ENCODE measurements at places on chromosomes 6 and 20.

DNA sequence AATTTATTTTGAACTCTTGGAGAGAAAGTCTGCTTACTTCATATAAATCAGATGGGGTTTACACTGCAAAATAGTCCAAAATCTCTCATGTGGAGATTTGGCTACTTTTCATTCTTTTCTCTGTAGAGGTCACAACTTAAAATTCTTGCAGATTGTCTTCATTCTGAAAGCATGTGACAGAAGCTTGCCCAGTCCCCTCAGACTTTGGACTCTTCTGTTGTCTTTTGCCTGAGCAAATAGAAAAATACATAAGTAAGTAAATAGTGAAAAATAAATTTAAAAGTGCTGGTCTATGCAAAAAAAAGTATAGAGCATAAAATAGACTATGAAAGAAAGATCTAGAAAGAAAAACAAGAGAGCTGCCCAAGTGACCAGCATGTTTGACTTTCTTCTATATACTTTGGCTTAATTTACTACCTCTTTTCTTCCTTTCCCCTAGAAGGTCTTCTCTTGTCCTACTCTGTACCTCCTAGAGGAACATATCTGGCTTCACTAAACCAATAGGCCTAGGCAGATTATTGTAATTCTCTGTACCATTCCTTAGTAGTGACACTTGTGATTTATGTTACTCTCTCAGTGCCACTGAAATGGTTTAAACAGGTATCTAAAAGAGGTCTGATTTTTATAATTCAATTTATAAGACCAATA lies 260.9 kb downstream of the TENT5A start:
- DNase-seq = no peak

- DNase-seq = no peak
Measured at GRCh38 chr6:84304881-84305280, 77.4 kb upstream of the CEP162 start.

- DNase-seq = no peak
Measured at GRCh38 chr20:25303292-25304024, 55.6 kb downstream of the PYGB start.

- DNase-seq = no peak
Measured at GRCh38 chr6:7537565-7538174, 3.8 kb upstream of the DSP start.

DNA sequence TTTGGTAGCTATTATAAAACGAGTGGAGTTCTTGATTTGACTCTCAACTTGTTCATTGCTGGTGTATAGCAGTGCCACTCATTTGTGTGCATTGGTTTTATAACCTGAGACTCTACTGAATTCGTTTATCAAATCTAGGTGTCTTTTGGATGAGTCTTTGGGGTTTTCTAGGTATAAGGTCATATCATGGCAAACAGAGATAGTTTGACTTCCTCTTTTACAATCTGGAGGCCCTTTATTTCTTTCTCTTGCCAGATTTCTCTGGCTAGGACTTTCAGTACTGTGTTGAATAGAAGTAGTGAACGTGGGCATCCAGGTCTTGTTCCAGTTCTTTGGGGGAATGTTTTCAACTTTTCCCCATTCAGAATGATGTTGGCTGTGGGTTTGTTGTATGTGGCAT lies 38.8 kb downstream of the SUMO4 start:
- no peak for DNase-seq

- no peak for DNase-seq
Measured at GRCh38 chr20:57957411-57958049, 247.7 kb upstream of the PMEPA1 start.

DNA sequence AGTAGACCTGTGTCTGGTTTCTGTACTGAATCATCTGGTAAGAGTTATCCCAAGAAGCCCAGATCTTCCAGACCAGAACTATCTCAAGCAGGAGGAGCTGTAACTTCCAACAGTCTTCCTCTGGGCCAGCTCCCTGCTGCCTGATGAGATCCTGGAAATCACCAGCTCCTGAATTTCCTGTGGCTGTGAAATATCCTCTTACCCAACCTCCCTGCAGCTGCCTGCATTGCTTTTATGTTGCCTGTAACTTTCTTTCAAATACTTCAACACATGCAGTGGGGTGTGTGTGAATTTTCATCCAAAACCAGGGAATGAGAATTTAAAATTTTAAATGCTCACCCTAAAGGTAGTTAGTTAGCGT lies 160.5 kb upstream of the LAMP5 start:
- DNase-seq = no peak

DNA sequence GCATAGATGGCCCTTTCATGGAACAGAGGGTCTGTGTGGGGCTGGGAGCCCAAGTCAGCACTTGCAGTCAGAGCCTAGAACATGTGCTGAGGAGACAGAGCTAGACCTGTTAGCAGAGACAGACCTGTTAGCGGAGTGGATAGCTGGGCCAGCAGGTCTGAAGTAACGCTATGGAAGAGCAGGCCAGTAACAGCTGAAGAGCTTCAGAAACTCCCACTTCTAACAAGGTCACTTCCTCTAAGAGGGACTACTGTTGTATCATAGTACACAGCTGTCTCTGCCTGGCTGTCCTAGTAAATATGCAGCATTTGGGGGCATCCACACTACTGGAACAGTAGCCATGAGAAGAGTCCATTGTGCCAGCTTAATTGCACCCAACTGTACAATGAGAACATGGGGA lies 41.2 kb upstream of the POLR1H start:
- no peak for DNase-seq

DNA sequence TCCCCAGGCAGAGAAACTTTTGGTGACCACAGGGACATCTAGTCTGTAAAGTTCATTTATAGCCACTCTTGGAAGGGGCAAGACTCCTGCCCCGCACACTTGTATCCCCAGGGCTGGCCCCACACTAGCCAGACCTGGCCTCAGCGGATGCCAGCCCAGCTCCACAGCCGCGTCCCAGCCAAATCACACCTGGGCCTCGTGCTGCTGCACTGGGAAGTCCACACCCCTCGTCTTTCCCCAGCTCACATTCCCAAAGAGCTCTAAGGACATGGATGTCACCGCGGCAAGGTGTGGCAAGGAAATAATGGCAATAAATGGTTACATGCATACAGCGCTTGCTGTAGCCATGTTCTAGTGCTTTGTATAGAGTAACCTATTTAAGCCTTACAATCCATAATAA lies 8.6 kb downstream of the IP6K3 start:
- no peak for DNase-seq

DNA sequence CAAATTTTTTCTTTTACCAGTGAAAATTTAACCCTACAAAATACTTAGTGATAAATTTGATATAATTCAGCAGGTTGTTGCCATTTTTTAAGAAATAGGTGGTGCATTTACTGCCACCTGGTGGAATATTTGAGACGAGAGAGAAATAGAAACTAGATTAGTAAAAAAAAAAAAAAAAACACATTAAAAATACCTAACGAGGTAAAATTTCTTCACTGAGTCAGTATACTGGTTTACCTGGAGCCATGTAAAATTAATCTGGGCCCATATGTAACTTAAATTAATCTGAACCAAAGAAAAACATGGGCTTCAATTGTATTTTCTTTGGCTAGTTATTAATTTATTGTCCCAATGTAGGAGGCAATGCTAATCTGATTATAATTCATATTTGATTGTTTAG lies 520.8 kb downstream of the EPM2A start:
- DNase-seq = no peak

DNA sequence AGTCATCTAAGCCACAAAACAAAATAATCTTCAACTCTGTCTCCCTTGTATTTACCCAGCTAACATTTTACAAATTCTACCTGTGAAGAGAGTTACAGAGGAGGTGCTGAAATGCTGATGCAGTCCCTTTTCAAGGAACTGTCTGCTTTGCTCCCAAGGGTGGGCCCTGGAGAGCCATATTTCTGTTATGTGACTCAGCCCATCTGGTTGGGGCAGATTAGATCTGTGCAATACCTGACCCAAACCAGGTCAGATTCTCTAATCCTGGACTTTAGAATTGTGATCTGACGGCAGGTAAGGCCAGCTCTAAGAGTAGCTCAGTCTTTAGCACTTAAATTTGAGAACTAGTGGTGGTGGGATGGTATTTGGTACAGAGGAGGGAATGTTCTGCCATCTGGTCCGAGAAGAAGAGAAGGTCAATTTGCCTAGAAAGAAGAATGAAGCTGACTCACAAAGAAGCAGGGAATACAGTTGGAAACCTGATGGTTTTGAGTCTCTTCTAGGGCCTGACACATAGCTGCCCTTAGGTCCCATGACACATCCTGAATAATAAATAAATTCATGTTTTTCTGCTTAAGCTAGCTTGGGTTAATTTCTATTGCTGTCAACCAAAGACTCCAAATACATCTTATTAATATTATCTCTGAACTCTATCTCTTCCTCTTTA lies 8.1 kb downstream of the ZNF311 start:
- DNase-seq = no peak

DNA sequence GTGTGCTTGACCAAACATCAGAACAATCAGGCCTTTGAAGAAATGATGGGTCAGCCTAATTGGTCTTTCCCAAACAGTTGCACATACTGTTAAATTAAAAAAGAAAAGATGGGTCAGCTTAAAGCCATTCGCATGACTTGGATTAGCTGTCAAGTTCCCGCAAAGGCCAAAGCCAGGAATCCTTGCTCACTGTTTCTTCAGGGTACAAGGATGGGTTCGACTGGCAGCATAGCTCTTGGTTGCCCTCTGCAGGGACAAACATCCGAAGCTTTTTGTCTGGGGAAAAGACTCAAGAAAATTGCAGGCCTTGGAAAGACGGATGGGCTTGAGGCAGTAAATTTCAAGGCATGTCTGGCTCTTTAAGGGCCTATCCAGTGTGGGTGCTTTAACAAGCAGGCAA lies 168.0 kb downstream of the HDGFL1 start:
- no peak for DNase-seq

- no peak for DNase-seq
Measured at GRCh38 chr6:98335594-98335993, 498.8 kb upstream of the POU3F2 start.

DNA sequence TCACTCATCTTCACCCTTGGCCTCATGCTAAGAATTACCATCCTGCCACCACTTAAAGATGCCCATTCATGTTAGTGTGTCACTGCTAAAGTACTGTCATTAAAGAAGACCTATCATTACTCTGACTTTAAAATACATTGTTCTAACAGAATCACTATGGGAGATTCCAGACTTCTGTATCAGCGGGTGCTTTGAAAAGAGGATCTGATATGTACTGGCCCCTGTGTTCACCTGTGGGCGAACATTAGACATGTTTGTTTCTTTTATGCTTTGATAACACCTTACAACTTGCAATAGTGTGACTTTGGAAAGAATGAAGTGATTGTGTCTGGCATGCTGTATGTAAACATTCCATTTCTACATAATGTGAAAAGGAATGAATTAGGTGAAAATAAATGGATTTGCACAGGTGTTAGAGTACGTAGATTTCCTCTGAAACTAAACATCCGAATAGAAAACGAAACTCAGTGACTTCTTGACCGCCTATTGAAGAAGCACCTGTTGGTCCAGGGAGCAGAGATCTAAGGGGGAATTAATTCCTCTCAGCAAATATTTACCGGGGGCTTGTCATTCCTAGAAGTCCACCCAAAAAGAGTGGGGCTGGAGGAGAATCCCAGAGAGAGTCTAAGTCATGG lies 132.3 kb downstream of the CARMIL1 start:
- no peak for DNase-seq

DNA sequence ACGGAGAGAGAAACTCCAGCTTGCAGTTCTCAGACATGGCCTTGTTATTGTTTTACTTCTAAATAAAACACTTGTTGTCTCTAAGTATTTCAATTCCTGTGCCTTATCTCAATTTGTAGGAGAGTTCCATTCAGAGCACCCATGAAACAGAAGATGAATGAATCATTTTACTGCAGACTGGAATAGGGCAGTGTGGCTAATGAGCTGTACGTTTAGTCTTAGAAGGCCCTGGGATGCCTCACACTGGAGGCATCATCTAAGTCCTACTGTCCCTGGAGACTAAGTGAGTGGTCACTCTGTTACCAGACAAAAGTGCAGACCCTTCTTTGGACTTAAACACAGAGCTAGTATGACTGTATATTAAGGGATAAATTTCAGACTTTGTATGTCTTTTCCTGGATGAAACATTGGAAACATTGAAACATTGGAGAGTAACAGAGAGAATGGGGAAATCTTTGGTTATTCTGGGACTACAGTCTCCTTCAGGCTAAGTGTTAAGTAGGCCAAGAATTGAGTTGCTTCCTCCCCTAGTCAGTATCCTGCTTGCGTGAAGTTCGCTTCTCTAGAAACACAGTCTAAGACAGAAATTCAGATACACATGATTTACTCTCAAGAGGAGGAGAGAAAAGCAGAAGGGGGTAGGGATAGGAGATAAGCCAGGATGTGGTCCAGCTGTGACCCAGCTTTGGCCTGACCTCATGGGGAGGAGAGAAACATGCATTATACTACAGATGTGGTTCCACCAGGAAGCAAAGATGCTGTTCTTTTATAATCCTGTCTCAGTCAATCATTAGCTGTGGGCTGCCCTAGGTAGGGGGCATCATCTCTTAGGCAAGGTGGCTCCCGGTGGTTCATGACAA lies 167.4 kb upstream of the BMP2 start:
- DNase-seq = no peak

DNA sequence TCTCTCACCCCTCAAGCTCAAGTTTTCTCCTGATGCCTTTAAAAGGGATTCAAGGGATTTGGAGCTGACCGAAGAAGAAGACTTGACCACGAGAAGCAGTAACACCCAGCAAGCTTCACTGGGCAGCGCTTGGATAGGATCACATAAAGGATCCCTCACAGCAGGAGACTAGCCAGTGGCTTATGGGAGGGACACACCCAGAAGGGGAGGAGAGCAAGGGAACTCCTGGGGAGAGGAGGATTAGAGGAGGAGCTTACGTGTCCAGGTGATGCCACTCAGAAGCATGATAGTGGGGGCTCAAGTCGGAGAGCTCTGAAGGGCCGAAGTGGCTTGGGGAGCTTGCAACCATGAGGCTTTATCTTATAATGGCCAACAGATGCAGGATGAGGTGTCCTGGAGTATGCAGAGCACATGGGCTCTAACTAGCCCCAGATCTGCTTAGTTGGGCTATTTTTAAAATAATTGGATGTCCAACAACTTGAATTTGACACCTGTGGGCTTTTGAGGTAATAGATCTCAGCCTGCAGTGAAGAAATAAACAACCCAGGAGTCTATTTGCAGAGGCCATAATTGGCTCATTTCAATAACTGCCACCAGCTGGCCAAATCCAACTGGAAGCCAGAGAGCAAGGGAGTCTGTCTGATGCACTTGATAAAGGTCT lies 137.9 kb upstream of the EXOC2 start:
- no peak for DNase-seq

- DNase-seq = no peak
Measured at GRCh38 chr6:156013155-156013554, 557.5 kb upstream of the NOX3 start.

GRCh38 chr20:63738687-63739129 lies 868 bp upstream of the SLC2A4RG start:
- peak; percentile 53 for DNase-seq

- DNase-seq = peak; percentile 31
Measured at GRCh38 chr6:37822851-37823682, 3.5 kb downstream of the ZFAND3 start.

DNA sequence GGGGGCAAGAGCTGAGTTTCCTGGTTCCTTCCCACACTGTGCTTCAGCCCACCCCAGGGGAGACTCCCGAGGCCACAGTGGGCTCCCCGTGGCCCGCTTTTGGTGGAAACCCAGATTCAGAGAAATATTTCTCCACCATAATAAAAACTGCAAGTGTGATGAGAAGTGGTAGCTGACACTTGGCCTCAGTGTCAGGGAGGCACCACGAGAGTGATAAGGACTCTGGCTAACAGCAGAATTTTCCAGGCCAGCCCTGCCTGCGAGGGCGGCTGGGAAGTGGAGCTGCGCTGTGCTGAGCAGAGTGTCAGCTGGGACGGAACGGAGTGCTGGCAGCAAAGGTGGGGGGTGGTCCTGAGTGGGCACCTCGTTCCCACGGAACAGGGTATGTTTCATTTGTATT lies 22.5 kb downstream of the SPATA2 start:
- DNase-seq = no peak

GRCh38 chr6:13615792-13616120 lies 621 bp downstream of the NOL7 start:
- peak; percentile 43 for DNase-seq

Measured in CD4-positive, alpha-beta T cell treated with Interleukin-6 for 4 hours (primary cell).